Cerebellar nuclear complex (tissue), 1 donor: ENCODE measurements at places on chromosomes 4 and X.

GRCh38 chrX:8906299-8906938, 105.2 kb upstream of the FAM9A start:
- DNase-seq = no peak

GRCh38 chrX:8870411-8870810, 69.2 kb upstream of the FAM9A start:
- DNase-seq = no peak

GRCh38 chr4:100099746-100100145, 90.5 kb downstream of the DDIT4L start:
- no peak for DNase-seq

- no peak for DNase-seq
Measured at GRCh38 chr4:176611951-176612350, 180.8 kb downstream of the VEGFC start.

DNA sequence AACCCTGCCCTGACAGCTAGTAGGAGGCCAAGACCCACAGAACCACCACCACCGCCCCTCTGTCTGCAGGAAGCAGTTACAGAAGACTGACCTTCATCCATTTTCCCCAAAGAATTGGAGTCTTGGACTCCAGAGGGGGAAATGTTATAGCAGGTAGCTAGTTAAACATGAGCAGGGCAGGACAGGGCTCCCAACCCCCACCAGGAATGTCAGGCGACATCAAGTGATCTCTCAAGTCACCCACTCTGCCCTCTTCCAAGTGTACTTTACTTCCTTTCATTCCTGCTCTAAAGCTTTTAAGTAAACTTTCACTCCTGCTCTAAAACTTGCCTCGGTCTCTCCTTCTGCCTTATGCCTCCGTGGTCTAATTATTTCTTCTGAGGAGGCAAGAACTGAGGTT, 17.1 kb upstream of the AADAT start:
- DNase-seq = no peak

DNA sequence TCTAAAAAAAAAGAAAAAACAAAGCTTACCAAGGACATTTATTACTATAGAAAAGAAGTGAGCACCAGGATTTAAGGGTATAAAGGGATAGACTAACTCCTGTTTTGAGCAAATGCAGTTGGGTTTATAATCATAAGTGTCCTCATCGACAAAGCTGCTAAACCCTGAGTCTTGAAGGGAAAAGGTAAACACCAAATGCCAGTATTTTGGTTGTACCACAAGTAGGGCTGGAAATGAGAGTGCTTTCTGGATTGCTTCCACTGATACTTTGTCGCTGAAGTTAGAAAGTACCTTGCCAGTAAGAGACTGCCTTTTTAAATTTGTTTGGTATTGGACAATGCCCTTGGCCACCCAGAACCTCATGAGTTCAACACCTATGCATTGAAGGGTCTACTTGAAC, 53.7 kb downstream of the WDFY3 start:
- no peak for DNase-seq

- DNase-seq = no peak
Measured at GRCh38 chrX:24148121-24148520, 1.4 kb upstream of the ZFX start.

DNA sequence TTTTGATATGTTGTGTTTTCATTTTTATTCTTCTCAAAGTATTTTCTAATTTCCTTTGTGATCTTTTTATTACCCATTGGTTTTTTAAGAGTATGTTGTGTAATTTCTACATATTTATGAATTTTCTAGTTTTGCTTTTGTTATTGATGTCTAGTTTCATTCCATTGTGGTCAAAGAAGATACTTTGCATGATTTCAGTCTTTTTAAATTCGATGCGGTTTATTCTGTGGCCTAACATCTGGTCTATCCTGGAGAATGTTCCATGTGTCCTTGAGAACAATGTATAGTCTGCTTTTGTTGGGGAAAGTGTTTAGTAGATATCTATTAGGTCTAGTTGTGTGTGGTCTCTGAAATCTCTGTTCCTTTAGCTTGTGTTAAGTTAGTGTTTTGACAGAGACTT, 46.2 kb downstream of the PPEF1 start:
- no peak for DNase-seq

DNA sequence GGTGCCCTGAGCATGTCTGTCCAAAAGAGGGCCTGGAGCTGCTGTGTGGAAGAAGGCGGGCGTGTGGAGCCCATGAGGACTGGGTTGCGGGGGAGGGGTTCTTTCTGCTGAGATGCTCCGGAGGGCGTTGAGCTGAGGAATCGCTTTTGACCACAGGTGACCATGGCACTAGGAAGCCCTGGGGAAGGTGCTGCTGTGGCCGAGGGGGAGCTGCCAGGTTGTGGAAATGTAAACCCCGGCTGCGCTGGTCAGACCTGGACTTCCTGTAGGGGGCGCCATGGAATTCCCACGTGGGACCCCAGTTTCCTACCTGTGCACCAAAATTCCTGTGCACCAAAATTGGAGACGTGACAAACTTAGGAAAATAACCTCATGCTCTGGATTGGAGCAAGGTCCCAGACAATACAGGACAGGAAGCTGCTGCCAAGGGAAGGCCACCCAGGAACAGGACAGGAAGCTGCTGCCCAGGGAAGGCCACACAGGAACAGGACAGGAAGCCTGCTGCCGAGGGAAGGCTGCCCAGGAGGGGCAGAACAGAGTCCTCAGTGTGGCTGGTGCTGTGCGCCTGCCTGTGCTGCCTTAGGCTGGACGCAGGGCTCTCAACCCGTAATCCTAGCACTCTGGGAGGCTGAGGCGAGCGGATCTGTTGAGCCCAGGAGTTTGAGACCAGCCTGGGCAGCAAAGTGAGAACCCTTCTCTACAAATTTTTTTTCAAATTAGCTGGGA, 28.4 kb upstream of the UVSSA start:
- no peak for DNase-seq

GRCh38 chr4:78424461-78424860, 127.1 kb upstream of the ANXA3 start:
- DNase-seq = no peak

GRCh38 chr4:122591196-122591595, 29.7 kb downstream of the IL21 start:
- no peak for DNase-seq

GRCh38 chrX:8741981-8742380, 10.0 kb upstream of the ANOS1 start:
- DNase-seq = no peak

DNA sequence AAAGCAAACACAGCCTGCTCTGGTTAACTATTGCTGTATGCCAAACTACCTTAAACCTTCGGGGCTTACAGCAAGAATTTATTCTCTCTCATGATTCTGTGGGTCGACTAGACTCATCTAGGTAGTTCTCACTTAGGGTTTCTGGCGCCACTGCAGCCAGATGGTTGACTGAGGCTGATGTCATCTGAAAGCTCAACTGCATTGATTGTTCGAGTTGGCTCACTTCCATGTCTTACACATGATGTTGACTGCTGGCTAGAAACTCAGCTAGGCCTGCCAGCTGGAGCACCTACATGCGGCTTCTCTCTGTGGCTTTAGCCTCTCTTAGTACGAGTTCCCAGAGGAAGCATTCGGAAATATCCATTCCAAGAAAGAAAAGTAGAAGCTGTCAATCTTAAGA, 103.2 kb downstream of the SRPX start:
- DNase-seq = no peak

GRCh38 chr4:104128850-104129213, 365.9 kb downstream of the CXXC4 start:
- no peak for DNase-seq

DNA sequence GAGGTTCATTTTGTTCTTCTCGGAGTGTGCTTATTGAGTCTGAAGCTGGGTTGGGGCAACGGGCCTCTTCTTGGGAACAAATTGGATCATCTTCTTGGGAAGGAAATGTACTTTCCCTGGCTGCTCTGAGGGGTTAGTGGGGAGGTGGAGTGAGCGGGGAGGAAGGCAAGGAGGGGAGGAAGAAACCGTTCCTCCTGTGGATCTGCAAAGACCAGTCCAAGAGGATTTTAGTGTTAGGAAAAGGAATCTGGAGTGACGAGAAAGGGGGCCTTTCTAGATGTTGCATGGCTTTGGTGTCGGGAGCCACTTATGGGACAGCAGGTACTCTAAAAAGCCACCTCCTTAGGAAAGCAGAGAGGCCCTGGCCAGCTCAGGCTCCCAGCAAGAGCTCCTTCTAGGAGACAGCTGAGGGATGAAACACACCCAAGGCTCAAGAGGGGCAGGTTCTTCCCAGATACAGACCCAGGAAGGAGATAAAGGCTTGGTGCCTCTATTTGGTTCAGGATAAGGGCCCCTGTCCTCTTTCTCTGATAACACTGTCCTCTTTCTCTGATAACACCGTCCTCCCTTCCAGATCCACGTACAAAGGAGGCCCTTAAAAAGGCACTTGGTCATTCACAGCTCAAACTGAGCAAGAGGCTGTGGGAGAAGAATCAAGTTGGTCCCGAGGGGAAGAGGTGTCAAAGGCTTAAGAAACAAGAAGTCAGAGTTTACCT, 451 bp downstream of the SOD3 start:
- DNase-seq = no peak

GRCh38 chrX:119690921-119691716, 1.8 kb downstream of the SEPTIN6 start:
- DNase-seq = no peak

DNA sequence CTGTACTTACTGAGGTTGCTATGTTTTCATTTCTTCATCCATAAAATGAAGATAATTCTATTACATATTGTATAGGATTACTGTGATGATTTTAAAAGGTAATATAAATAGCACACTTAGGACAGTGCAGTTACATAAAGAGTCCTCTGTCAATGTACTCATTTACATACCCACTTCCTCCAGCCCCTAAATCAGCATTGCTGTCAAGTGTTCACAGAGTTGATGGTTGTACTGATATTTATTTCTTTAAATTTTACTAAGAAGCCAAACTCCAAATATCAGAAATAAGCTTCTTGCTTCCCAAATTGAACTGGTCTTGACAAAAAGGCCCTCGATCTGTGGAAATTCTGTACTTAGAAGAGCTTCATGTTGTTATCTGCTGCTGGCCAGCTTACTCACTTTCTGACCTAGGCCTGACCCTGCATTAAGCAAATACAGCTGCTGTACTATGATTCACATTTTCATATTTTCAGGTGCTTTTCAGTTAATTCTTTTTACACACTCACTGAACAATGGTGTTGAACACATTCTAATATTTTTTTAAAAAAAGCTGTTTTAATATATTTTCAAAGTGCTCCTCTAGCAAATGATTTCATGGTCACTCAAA, 259.6 kb downstream of the UNC5C start:
- no peak for DNase-seq

DNA sequence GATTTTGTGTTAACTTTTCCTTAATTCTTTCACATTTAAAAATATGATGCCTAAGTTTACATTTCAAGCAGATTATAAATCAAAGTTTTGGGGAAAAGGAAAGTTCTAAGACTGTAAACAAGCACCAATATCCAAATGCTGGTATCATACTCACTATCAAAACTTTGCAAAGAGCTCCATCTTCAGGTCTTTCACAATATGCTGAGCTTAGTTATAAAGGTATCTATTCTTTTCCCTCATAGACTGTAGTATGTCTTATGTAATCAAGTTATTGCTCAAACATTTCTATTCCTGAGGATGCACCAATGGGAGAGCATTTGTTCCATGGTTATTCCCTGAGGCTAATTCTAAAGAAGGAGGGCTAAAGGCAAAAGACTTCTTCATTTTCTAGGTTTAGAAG, 207.9 kb upstream of the FAM241A start:
- no peak for DNase-seq

DNA sequence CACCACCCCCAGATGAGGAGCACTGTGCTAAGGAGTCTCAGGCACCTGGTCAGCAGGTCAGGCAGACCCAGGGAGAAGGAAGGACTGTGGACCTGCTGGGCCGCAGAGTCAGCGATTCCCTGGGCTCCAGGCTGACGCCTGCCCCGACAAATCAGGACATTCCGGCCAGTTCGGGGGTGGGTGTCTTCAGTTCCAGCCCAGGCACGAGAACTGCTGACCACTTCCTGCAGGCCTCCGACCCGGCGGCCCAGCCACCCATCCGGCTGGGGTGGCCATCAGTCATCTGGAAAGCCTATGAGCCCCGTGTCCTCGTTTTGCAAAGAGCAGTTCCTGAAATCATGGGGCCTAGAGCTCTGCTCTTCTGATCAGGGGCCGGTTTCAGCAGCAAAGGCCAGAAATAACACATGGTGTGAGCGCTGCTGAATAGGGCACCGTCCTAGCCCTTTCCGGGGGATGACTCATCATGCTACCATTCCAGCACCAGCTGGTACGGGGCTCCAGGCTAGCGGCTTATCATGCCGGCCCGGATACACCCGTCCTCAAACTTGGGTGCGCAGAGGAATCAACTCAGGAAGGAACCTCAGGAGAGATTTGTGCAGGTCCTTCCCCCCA, 7.8 kb upstream of the SH3TC1 start:
- no peak for DNase-seq

GRCh38 chr4:141132709-141133145, 542 bp downstream of the RNF150 start:
- no peak for DNase-seq

DNA sequence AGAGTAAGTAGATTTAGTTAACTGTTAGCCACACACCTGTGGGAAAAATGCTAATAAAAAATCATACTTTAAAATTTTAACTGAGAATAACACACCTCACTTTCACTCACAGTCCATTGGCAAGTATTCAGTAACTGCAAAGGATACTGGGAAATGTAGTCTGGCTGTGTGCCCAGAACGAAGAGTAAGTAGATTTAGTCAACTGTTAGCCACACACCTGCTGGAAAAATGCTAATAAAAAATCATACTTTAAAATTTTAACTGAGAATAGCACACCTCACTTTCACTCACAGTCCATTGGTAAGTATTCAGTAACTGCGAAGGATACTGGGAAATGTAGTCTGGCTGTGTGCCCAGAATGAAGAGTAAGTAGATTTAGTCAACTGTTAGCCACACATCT, 178.4 kb upstream of the NWD2 start:
- DNase-seq = no peak

GRCh38 chrX:45385757-45386156, 185.1 kb upstream of the DIPK2B start:
- no peak for DNase-seq

- DNase-seq = no peak
Measured at GRCh38 chrX:9476810-9477575, 12.1 kb downstream of the TBL1X start.

DNA sequence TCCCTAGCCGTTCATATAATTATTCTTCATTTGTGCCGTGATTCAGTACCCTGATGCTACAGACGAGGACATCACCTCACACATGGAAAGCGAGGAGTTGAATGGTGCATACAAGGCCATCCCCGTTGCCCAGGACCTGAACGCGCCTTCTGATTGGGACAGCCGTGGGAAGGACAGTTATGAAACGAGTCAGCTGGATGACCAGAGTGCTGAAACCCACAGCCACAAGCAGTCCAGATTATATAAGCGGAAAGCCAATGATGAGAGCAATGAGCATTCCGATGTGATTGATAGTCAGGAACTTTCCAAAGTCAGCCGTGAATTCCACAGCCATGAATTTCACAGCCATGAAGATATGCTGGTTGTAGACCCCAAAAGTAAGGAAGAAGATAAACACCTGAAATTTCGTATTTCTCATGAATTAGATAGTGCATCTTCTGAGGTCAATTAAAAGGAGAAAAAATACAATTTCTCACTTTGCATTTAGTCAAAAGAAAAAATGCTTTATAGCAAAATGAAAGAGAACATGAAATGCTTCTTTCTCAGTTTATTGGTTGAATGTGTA, 7.0 kb downstream of the SPP1 start:
- DNase-seq = no peak
